GM19239 (cell line): ENCODE measurements at places on chromosomes 7 and 10.

DNA sequence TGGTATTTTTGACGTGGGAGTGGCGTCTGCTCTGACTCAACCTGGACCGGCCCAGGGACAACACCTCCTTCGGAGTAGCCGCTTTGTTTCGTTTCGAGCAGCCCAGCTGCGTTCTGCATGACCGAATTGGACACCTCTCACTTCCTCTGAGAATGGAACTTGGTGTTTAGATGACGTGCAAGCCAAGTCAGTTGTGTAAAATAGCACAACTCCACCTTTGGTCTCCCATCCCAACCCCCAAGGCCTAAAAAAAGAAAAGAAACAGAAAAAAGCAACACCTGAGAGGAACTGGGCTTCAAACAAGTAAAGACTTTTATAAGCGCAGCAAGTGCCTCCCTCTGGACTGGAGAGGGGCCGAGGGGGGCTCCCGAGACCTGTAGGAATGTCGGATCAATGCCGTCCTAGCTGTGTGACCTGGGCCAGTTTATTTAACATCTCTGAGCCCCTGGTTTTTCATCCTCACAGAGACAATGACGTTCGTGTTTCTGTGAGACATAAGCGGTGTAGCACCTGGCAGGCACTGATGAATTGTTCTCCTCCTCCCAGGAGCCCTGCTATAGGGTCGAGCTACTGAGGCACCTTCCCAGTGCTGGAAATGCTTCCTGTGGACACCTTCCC is 52.0 kb upstream of the SMNDC1 start:
- peak; percentile 61 for DNase-seq

- DNase-seq: no peak
Measured at GRCh38 chr7:79702116-79702515, 248.6 kb upstream of the MAGI2 start.

- DNase-seq: no peak
Measured at GRCh38 chr10:31467791-31468535, 148.9 kb downstream of the ZEB1 start.

DNA sequence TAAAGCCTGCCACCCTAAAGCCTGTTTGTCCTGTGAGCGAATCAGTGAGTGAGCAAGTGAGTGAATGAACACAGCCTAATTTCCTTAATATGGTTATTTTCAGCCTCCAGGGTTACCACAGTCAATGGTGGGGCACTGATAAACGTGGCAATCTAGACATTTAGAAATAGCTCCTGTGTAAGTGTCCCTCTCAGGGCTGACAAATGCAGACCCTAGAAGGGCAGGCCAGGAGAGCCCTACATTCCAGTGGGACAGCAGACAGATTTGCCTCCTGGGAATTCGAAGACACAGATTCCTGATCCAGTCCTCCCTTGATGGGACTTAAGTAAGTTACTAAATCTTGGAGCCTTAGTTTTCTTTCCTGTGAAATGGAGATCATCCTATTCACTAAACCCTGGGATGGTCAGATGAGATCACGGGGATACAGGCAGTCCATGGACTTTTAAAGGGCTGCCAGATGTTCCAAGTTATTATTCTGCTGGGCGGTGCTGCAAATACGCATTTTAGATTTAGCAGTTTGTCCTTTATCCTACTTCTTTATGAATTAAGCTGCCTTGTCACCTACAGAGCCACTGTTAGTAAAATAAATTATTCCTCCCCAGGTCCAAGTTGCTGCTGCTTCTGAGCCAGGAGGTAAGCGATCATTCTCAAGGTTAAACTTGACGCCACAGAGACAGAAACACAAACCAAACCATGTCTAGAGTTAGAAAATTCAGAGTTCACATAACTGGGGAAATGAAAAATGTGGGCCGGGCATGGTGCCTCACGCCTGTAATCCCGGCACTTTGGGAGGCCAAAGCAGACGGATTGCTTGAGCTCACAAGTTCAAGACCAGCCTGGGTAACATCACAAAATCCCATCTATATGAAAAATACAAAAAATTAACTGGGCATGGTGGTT is 54.8 kb upstream of the TM9SF3 start:
- no peak for DNase-seq

DNA sequence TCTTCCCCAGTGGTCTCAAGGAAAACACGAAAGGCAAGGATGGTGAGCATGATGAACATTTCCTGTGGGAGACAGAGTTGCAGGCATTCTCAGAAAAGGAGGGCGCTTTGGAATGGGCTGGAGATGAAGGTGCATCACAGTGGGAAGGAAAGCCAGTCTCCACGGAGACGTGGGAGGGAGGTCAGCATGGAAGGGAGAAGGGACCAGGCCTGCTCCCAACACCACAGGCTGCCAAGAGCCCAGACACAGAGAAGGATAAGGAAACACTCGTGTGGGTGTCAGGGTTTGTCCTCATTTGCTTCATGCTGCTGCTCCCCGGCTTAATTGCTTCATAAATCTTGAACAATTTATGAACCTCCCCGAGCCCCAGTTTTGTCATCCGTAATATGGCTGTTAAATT is 231.5 kb upstream of the ZNF32 start:
- DNase-seq: no peak

- DNase-seq: no peak
Measured at GRCh38 chr7:91235211-91235832, 28.9 kb upstream of the FZD1 start.

GRCh38 chr7:568031-568951 is 48.6 kb upstream of the PDGFA start:
- no peak for DNase-seq

DNA sequence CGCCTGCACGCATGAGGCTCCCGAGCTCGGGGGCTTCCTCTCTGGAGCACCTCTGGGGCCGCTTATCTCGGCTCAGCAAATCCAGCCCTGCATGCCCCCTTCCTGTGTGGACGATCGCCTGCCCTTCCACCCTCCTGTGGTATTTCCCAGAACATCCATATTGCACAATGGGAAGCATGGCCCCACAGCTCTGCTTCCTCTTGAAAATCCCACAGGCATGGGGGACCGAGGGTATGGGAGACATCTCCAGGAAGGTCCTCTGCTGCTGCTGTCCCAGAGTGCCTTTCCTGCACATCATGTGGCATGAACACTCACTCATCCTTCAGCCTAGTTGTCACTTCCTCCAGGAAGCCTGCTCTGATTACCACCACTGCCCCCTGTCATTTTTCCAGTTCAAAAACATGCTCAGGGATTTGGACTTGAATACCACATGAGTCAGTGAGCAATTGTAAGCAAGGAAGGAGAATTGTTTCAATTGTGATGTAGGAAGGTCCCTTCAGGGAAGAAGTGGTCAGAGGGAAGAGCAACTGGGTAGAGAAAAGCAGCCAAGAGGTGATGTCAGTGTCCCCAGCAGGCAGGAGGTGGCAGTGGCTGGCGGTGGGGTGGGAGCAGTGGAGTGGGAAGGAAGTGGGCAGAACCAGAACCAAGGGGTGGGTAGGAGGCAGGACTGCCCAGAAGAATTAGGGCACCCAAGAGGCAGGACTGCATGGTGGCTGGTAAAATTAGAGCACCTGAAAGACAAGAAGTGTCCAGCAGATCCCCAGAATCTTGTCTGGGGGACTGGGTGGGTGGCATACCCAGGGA is 67.5 kb upstream of the ZMIZ1 start:
- DNase-seq: no peak

- DNase-seq: no peak
Measured at GRCh38 chr7:157785486-157786186, 448.8 kb downstream of the DNAJB6 start.

DNA sequence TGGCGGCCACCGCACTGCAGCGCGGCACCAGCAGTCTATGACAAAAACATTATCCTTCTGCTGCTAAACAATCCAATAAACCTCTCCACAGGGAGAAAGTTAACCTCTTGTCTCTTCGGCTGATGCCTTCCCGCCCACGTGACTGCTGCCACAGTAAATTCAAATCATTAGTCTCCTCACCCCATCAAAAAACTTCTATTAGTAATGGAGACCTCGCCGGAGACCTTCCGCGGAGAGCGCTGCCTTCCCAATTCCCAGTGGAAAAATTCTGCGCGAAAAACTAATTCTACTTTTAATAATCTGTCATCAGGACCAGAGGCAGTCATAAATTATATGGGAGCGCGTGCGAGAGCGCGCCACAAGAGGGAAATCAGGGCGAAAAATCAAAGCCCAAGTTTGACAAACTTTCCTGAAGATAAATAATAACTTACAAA is 90.0 kb upstream of the PAX2 start:
- DNase-seq: no peak

DNA sequence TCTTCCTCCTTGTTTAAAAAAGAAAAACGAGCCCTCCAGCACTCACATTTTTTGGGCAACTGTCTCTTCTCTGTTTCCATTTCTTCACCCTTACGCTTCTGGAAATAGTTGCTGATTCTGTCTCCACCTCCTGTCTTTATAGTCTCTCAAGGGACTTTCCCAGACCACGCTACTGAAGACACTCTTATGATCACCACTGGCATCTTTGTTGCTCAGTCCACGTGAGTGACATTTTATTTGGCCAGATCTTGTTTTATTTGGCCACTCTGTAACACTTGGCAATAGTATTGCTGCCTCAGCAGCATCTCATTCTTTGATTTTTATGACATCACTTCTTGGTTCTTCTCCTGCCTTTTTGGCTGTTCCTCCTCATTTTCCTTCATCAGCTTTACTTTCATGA is 21.6 kb upstream of the NME8 start:
- DNase-seq: no peak

- no peak for DNase-seq
Measured at GRCh38 chr7:3064067-3064466, 20.4 kb upstream of the CARD11 start.

- DNase-seq: no peak
Measured at GRCh38 chr10:113047605-113047962, 97.5 kb downstream of the TCF7L2 start.

DNA sequence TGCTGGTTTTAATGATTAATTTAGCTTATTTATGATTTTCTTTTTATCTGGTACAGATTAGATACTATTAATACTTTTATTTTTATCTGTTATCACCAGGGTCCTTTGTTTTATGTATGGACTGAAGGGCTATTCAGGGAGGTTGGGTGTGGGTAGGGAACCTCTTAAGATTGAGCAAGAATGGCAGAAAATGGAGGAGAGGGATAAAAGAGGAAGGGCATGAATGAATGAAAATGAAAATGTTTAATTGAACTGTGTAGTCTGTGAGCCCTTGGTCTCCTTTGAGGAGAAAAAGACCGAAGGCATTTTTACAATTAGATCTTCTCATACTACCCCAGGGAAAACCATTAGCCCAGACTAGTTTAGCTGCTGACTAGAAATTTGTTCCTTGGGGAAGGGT is 93.1 kb downstream of the CDK14 start:
- DNase-seq: no peak
